Mucosa of gallbladder (tissue), 1 donor: ENCODE measurements at places on chromosomes 1 and 21.
A peak's percentile ranks its signal among the peaks of the same experiment; 100 is the strongest.

GRCh38 chr1:192952646-192953045 is 106.5 kb downstream of the UCHL5 start:
- no peak for DNase-seq

GRCh38 chr1:185679220-185679619 is 55.0 kb upstream of the HMCN1 start:
- no peak for DNase-seq

DNA sequence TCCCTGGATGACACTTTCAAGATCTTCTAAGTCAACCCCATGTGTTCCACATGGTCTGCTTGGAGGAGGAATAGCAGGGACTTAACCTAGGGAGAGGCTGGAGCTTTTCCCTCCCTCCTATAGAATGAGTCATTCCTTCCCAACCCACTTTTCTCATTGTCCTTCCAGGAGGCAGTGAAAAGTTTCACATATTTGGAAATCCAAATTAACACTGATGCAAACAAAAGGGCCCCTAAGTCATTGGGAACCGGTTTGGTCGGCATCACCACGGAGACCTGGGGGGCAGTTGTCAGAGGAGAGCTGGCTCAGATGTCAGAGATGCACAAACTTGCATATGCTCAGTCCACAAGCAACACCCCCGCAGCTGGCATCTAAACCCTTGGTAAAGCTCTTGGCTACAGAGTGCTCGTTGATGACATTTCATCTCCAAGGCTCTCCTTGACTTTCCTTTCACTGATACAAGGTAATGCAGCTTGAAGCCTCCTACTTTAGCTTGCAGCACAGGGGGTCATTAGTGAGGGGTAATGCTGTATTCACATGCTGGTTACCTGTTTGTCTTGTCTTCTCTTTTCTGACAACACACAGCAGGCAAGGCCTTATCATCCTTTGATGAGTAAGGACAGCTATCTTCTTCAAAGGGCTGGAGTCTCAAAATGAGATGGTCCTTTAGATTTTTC is 12.3 kb upstream of the LRRC8D start:
- no peak for DNase-seq

GRCh38 chr1:112083487-112083886 is 94.0 kb upstream of the KCND3 start:
- no peak for DNase-seq

- DNase-seq: no peak
Observed at GRCh38 chr1:208173749-208174148, 70.4 kb downstream of the PLXNA2 start.

DNA sequence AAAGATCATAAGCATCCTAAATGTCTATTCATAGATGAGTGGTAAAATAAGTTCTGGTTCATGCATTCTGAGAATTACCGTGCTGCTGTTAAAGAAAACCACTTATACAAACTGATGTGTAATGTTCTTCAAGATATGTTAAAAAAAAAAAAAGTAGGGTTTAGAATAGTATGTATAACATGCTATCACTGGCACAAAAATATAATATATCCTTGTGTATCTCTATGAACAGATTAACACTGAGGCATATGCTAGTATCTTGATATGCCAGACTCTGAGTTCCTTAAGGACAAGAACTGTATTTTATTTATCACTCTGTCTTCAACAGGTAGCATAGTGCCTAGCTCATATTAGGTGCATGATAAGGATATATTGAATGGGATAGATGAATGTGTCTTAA is 108.9 kb downstream of the HS2ST1 start:
- DNase-seq: no peak

- no peak for DNase-seq
Observed at GRCh38 chr1:232274236-232274855, 355.6 kb downstream of the SIPA1L2 start.

GRCh38 chr1:7616953-7617352 is 154.1 kb upstream of the VAMP3 start:
- DNase-seq: no peak

- DNase-seq: no peak
Observed at GRCh38 chr1:229334269-229334668, 8.6 kb downstream of the CCSAP start.

DNA sequence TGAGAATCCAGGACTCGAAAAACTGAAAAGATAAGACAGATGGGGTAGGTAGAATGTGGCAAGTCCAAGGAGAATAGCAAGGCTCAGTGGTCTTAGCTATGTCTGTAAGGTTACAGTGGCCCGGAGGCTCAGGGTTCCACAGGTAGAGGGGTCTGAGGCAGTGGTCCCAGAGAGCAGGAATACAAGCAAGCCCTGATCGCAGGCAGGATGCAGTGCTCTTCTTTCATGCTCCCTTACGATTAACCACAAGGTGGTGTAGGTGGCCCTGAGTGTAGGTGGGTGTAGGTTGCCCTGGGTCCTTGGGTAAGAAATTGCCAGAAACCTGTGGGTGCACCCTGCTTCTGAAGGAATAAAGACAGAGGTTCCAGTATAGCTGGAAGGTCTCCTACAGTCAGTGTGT is 99.1 kb upstream of the RAB3GAP2 start:
- no peak for DNase-seq

- no peak for DNase-seq
Observed at GRCh38 chr1:28811766-28812668, at the start of gene OPRD1. TSS of gene OPRD1 (plus strand) at chr1:28812170. CDS start at chr1:28812384, 214 bp downstream.

DNA sequence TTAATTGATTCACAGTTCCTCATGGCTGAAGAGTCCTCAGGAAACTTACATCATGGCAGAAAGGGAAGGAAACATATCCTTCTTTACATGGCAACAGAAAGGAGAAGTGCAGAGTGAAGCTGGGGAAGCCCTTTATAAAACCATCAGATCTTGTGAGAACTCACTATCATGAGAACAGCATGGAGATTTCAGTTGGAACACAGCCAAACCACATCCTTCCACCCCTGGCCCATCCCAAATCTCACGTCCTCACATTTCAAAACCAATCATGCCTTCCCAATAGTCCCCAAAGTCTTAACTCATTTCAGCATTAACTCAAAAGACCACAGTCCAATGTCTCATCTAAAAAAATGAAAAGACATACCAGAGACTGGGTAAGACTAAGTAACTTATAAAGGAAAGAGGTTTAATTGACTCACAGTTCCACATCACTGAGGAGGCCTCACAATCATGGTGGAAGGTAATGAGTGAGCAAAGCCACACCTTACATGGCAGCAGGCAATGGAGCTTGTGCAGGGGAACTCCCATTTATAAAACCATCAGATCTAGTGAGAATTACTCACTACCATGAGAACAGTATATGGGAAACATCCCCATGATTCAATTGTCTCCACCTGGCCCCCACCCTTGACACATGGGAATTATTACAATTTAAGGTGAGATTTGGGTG is 105.2 kb downstream of the MRPL39 start:
- no peak for DNase-seq

- DNase-seq: no peak
Observed at GRCh38 chr21:46662765-46663500, 27.5 kb downstream of the PRMT2 start.

GRCh38 chr21:15566703-15567102 is 163.1 kb upstream of the USP25 start:
- no peak for DNase-seq

GRCh38 chr1:234926264-234926558 is 202.4 kb downstream of the TOMM20 start:
- DNase-seq: no peak

- DNase-seq: no peak
Observed at GRCh38 chr1:159092036-159092760, 15.6 kb upstream of the AIM2 start.

- no peak for DNase-seq
Observed at GRCh38 chr1:242523719-242524570, 552 bp downstream of the PLD5 start.

DNA sequence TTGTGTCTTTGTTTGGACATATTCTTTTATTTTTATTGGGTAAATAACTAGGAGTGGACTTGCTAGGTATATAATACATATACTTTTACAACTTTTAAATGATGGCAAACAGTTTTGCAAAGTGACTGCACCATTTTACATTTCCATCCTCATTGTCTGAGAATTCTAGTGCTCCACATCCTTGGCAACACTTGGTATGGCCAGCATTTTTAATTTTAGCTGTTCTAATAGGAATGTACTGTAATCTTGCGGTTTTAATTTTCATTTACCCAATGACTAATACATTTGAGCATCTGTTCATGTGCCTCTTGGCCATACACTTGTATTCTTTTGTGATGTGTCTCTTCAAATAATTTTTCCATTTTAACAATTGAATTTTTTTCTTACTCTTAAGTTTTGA is 37.0 kb upstream of the ATP6V1G3 start:
- no peak for DNase-seq

DNA sequence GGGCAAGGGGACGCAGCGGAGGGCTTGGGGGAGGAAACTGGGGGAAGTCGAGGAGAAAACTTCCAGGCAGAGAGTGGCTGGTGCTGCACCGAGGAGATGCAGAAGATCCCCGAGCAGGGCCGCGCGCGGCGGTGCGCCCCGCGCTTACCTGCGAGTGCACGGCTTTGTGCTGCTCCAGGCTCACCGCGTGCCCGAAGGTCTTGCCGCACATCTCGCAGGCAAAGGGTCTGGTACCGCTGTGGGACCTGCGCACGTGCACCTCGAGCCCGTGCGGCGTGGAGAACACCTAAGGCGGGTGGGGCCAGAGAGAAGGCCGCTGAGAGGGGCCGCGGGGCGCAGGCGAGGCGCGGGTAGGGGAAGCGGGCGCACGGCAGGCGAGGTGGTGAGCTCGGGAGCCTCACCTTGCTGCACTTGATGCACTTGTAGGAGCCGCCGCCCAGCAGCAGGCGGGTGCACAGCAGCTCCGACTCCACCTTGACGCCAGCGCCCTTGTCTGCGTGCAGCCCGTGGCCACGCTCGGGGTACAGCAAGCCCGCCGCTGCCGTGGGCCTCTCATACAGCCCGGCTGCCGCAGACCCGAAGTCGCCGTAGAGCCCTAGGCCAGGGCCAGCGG is 6.4 kb downstream of the GFI1 start:
- DNase-seq: no peak

DNA sequence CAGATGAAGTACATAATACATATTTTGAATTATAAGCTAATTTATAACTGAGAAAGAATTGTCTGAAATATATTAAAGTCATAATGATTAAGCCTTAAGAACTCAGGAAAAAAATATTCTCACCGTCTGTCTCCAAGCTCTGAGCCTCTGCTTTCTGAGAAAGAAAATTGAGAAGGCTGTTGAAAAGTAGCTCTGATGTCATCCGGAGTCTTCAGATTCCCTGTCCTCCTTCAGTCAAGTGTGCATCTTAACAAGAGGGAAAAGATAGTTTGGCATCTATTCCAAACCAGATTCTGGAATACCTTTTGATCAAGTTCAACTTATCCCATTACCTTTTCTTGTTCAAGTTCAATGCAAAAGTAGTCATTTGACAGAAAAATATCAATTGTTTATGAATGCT is 50.6 kb downstream of the NRIP1 start:
- no peak for DNase-seq

- DNase-seq: no peak
Observed at GRCh38 chr1:1547011-1547410, 6.6 kb upstream of the TMEM240 start.

DNA sequence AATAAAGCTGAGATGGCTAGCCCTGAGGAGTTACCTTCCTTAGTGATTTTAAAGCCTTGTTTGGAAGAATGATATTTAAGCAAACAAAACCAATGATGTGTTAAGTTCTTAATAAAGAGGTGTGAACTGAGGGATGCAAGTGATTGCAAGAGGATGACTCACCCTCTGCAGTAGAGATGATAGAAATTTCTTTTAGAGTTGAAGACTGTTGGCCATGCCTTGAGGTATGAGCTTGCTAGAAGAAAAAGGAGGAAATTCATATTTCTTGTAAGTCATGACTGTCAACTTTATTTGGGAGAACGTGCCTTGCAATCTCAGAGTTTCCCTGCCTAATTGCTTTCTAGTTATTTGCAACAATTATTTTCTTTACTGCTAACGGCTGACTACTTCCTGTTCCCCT is 94.7 kb downstream of the PLA2G4A start:
- DNase-seq: no peak

GRCh38 chr1:116492358-116492811 is 78.4 kb downstream of the CD58 start:
- no peak for DNase-seq

GRCh38 chr1:234164098-234164709 is 209.1 kb upstream of the COA6 start:
- no peak for DNase-seq

- DNase-seq: no peak
Observed at GRCh38 chr1:222852326-222852725, 37.5 kb downstream of the DISP1 start.

GRCh38 chr1:193676996-193677549 is 490.7 kb upstream of the B3GALT2 start:
- DNase-seq: no peak

DNA sequence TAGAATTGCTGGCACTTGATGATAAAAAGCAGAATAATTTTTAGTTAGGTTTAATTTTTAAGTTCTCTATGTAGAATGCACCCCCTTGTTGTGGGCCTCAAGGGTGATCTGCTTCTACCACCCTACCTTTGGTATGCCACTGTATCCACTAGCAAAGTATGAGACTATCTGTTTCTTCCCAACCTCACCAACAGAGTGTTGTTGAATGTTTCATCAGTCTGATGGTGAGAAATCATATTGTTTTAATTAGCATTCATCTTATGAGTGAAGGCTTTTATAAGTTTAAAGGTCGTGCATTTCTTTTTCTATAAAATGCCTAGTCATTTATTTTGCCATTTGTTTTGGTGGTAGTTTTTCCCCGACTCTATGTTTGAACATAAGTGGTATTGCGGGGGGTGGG is 141.0 kb downstream of the MAGI3 start:
- no peak for DNase-seq

- DNase-seq: peak; percentile 83
Observed at GRCh38 chr1:159854693-159855192, 7.7 kb downstream of the VSIG8 start.

GRCh38 chr21:29449306-29449950 is 150.7 kb downstream of the BACH1 start:
- DNase-seq: no peak

DNA sequence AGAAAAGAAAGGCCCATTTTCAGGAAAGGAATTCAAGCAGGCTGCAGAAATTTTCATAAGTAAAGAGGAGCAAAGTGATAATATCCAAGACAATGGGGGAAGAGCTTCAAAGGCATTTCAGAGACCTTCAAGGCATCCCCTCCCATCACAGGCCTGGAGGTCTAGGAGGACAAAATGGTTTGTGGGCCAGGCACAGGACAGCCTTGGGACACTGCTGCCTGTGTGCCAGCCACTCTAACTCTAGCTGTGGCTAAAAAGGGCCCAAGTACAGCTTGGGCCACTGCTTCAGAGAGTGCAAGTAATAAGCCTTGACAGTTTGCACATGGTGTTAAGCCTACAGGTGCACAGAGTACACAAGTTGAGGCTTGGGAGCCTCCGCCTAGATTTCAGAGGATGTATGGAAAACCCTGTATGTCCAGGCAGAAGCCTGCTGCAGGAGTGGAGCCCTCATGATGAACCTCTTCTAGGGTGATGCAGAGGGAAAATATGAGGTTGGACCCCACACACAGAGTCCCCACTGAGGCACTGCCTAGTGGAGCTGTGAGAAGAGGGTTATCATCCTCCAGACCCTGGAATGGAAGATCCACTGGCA is 51.8 kb upstream of the ZSWIM5 start:
- DNase-seq: no peak

GRCh38 chr21:44952929-44953627 is 13.2 kb downstream of the SLX9 start:
- DNase-seq: no peak

- DNase-seq: no peak
Observed at GRCh38 chr1:185309566-185309965, 7.5 kb downstream of the IVNS1ABP start.
